Stimulated activated CD8-positive, alpha-beta memory T cell treated with anti-CD3 and anti-CD28 coated beads, Interleukin-12 subunit alpha, Interleukin-12 subunit beta, amount 100 ng/mL, for 4 hours (primary cell): ENCODE measurements at places on chromosomes 2 and 18.

- DNase-seq = no peak
Measured at GRCh38 chr2:206515580-206515979, 72.2 kb downstream of the ADAM23 start.

GRCh38 chr2:174436351-174436750 lies 40.8 kb downstream of the SCRN3 start:
- DNase-seq = no peak

DNA sequence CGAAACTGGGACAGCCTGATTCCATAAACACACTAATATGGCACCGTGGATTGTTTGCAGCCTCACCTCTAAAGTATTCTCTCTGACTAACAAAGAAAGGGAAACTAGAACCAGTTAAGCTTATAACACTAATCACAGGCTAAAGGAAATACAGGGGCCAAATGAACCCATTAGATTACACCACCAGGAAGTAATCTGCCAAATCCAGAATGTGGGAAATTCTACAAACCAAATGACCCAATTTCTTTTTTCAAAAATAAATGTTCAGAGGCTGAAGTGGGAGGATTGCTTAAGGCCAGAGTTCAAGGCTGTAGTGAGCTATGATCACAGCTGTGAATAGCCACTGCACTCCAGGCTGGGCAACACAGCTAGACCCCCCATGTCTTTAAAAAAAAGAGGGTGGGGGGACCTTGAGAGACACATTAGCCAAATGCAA lies 1.5 kb upstream of the MPPE1 start:
- no peak for DNase-seq

DNA sequence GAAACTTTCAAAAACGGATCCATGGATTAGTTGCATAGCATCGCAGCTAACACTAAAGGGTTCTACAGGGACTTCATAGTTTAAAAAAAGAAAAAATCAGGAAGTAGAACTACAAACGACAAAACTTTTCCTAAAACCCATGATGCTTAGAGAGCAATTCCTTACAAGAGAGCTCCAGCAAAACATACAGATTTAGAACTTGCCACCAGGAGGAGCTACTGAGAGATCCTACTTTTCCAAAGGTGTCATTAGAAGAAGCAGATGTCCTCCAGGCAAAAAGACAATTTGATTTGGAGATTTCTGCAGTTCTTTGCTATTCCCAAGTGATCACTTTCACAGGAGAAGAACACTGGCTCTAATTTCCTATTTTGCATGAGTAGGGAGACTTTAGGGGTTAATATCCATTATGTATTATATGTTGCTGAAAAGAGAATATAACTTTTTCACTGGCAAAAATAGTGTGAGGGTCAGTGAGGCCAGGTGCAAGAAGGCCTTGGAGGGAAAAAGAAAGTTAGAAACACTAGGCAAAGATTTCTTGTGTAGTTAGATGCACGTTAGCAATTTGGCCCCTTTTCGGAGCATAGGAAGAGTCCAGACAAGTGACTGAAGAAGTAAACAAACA lies 436.2 kb downstream of the SUCLG1 start:
- no peak for DNase-seq

GRCh38 chr2:67581751-67582150 lies 184.6 kb downstream of the ETAA1 start:
- DNase-seq = no peak

- DNase-seq = no peak
Measured at GRCh38 chr18:79672490-79673276, 6.9 kb upstream of the CTDP1 start.

DNA sequence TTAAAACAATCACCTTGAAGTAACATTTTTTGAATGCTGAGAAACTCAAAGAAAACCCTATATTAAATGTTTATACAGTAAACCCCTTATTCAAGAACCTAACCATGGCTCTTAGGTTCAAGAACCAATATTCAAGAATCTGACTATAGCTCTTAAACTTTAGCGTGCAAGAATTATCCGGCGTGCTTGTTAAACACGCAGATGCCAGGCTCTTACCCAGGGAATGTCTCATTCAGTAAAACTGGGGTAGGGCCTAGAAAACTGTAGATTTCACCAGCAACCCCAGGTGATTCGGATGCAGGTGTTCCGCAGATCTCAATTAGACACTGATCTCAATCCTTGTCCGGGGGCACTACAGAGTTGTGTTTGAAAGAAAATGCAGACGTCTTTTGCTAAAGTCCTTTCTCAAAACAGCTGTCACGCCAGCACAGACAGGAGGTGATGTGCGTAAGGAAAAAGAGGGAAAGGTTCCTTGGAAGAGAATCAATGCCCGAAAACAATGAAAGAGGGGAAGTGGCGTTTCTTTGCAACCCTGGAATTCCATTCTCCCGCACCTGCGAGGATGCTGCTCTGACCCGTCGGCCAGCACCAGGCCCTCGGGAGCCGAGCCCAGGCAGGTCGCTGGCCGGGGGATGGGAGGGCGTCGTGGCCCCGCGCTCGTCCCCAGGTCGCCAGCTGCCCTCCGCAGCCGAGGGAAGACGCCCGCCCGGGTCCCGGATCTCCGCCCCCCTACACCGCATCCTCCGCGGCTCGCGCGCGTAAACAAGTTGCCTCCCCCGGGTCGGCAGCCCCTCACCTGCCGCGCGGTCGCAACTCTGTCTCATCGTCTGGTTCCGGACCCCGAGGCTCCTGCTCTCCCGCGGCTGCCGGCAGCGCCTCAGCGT lies 851 bp downstream of the EIF2AK3 start:
- DNase-seq = peak; percentile 33
